HCT116 (cell line): ENCODE measurements at places on chromosomes 1 and 21. TPM values are rescaled to one million over a fixed set of nuclear protein-coding genes. Genes with fewer than 3 reads are reported as not detected.

GRCh38 chr1:116538544-116538943 is 32.3 kb downstream of the CD58 start:
- peak; percentile 15 for DNase-seq

DNA sequence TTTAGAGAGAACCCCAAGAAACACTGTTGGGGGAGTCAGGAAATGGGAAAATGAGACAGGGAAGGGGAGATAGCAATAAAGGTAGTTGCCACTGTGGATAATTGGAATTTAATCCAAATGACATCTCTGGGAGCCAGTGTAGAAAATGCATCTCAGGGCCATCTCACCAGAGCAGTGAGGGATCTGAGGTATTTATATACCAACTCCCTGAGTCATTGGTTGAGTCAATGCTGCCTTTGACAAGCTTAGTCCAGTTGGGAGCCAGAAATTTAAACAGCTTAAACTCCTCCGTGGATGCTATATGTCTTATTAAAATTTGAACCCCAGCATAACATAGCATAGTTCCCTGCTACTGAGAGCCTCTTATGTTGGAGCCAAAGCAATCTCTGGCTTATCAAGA is 140.3 kb downstream of the SLC30A10 start:
- no peak for DNase-seq

DNA sequence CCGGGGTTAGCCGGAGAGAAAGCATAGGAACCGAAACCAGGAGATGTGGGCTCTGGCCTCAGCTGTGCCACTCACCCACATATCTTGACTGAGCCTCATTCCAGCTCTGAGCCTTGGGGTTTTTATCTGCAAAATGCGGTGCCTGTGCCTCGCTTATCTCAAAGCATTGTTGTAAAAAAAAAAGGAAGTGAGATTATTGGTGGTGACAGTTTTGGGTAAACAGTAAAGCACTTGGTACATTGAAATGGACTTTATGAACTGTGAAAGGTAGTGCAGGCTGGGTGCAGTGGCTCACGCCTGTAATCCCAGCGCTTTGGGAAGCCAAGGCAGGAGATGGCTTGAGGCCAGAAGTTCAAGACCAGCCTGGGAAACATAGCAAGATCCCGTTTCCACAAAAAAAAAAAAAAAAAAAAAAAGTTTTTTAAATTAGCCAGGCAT is 3.8 kb downstream of the PTAFR start:
- DNase-seq: no peak

DNA sequence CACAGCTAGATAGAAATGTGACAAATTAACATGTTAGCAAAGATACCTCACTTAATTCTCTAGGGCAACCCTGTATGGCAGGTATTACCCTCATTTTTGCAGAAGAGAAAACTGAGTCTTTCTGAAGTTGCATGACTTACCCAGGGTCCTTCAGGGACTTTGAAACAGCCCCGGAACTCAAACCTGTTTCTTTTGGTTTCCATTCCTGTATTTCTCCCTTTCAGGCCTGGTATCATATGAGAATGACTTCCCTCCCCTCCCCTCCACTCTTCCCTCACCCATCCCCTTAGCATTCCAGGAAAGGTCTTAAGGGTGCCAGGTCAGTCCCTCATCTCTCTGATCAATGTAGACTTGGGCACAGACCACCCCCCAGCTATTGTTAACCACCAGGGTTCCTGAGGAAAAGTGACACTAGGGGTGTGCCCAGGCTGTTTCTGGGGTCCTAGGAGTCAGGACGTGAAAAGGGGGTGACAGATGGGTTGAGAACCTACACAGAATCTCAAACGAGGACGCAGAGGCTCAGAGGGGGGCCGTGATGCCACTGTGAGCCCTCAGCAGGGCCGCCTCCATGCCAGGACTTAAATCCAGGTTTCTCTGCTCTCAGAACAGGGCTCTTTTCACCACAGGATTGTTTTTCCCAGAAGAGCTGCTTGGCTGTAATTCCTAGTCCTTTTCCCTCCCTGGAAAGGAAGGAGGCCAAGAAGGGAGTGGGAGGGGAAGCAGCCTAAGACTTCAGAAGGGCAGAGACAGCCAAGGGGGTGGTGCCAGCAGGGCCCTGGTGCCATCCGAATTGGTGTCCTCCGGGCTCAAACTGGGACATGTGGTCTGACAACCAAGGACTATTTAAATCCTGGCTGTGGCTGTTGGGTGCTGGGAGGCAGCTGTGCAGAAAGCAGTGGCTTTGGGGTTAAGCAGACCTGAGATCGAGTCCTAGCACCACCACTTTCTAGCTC is 2.1 kb upstream of the WASF2 start:
- DNase-seq: no peak

GRCh38 chr1:9315411-9316079 is 22.9 kb downstream of the SPSB1 start:
- no peak for DNase-seq

IL22RA1 gene
- 2.1 TPM for total RNA-seq

DNA sequence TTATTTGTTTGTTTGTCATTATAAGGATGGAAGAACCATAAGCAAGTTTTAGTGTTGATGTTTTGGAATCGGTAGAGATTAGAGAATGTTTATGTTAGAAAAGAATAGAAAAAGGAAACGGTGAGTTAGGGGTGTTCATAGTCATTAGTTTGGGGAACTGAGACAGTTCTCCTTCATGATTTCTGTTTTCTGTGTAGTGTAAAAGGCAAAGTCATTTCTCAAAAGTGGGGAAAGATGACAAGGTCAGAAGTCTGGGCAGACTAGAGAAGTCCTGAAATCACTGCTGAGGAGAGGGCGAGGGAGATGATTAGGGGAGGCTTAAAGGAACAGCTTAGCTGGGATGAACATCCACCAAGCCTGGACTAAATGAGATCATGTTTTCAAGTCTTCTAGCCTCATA is 498.9 kb downstream of the TTLL7 start:
- no peak for DNase-seq

GRCh38 chr1:25520446-25521061 is 22.9 kb upstream of the LDLRAP1 start:
- DNase-seq: peak; percentile 48

IL19 gene
- total RNA-seq: not detected

GRCh38 chr1:27536010-27536757 is 46.2 kb upstream of the WASF2 start:
- no peak for DNase-seq

SMIM12 gene
- total RNA-seq: 31.3 TPM

- peak; percentile 64 for DNase-seq
These were observed 55.6 kb downstream of the SUCO start for GRCh38 chr1:172588296-172589291.

DNA sequence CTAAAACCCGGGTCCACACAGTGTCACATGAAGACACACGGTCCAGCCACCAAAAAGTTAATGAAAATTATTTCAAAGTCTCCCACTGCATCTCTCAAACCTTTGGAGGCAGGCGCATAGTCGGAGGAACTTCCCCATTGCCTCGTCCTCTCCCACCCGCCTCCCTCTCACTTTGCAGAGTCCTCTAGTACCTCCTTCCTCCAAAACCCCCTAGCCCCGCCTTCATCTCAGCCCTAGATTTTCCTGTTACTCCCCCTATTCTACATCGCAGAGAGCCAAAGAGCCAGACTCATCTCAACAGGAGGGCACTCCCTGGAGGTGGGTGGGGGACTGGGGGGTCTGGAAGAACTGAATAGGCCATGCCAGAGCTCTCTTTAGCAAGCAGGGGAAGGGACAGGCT is 79.3 kb downstream of the DISP3 start:
- DNase-seq: no peak

GRCh38 chr1:154695985-154696384 is 88.0 kb upstream of the ADAR start:
- DNase-seq: no peak

- DNase-seq: peak; percentile 36
These were observed 23.5 kb upstream of the RSBN1 start for GRCh38 chr1:113835686-113836290.

- no peak for DNase-seq
These were observed 18.1 kb upstream of the USP24 start for GRCh38 chr1:55233145-55233777.

- DNase-seq: peak; percentile 7
These were observed 27.5 kb downstream of the TBX15 start for GRCh38 chr1:118960567-118961136.

MX1 gene
- 2.0 TPM for total RNA-seq

- no peak for DNase-seq
These were observed 215.0 kb downstream of the SLC35F3 start for GRCh38 chr1:234119431-234119830.

- DNase-seq: no peak
These were observed 99.1 kb downstream of the PKN2 start for GRCh38 chr1:88783145-88783544.
